ENCODE measurements at places on chromosomes 7 and 10.
A peak's percentile ranks its signal among the peaks of the same experiment; 100 is the strongest.

DNA sequence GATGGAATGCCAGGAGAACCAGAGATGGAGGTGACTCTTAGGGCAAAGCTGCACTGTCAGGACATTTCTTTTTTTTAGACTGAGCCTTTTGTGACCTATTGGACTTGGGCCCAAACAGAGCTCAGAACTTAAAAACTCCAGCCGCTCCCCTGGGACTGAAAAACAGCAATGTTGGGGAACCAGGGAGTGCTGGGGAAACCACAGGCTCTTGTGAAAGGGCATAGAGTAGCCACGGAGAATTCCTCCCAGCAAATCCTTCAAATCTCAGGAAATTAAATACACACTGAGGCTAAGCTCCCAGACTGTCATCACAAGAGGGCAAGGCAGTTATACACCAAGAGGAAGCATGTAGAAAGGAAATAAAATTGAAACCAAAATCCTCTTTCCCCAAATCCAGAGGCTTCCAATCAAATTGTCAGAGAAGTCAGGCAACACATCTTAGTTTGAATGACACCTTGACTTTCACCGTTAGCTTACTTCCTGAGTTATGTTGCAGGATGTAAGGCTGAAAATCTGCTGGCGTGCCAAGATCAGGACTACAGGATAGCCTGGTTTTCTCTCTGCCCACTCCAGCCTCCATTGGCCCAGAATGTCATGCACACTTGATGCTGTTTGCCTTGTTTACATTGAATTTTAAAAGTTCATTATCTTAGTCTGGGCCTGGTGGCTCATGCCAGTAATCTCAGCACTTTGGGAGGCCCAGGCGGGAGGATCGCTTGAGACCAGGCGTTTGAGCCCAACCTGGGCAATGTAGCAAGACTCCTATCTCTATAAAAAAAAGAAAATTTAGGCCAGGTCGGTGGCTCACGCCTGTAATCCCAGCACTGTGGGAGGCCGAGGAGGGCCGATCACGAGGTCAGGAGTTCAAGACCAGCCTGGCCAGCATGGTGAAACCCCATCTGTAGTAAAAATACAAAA lies 2.6 kb upstream of the RFC2 start:
- DNase-seq, result no peak

- DNase-seq, result no peak
These were observed 102.7 kb downstream of the GPR37 start for GRCh38 chr7:124662937-124663336.

- no peak for DNase-seq
These were observed 66.3 kb downstream of the LHPP start for GRCh38 chr10:124527874-124528395.

DNA sequence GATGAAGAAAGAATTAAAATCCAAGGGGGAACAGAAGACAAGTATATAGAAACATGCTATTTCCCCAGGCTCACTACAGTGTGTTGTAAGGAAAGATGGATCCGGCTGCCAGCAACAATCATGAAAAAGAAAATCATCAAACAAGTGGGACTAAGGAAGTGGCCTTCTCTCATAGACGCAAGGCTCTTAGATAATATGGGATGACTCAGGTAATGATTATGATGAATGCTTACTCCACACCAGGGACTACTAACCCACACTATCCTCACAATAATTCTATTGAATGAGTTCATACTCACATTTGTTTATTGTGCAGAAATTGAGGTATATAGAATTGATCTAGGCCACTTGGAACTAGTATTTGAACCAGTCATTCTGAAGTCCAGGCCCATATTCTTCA lies 111.2 kb upstream of the BET1 start:
- no peak for DNase-seq

DNA sequence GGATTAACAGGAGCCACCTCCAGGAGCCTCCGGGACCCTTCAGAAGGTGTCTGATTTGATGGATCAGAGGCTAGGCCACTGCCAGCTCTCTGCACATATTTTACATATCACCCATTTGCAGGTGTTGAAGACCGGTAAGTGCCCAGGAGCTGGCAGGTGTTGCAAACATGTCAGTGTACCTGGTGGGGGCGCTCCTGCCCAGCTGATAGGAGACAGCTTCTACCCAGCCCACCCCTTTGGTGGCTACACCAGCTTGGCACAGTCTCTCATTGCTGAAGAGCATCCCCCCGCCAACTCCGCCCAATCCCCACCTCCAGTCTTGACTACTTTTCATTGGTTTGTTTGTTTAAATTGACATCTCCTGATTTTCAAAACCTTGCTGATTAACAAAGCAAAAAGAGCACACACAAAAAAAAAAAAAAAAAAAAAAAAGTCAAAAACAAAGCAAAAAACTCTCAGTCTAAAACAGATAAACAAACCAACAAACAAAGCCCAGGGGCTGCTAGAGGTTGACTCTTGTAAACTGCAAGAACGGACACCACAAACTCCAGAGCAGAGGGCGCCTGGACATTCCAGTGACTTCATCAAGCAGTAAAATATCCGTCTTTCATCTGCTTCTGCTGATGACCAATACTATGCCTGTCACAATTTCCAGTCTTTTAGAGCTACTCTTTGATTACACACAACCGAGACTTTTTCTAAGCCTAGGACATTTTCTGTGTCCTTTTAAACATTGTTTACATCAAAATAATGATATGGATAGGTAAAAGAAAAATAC lies 275.3 kb downstream of the NRG3 start:
- peak; percentile 88 for DNase-seq

DNA sequence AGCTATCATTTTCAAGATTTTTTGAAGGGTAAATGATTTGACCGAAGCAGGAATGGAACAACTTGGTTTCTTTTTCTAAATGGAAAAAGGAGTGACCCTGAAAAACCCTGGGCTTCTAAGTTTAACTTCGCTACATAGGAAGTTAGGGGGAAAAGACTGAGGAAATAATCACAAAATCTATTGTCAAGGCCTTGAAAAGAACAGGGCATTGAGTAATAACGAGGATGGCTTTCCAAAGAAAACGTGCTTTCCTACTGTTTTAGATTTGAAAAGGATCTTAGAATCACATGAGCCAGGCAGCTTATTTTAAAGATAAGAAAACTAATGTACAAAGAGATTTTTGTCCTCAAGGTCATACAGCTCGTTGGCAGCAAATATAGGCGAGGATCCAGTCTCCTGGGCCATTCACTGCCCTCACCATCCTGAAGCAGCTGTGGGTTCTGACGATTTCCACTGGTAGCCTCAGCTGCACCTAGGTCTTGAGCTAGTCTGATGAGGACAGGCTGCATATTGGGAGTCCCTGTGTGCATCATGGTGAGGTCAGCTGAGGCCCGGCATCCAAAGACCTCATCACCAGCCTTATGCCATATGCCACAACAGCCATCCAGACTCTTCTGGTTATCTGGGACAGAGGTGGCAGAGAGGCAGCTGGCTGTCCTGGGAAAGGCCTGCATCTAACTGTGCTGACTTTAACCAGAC lies 384.7 kb upstream of the NRP1 start:
- DNase-seq, result no peak

DNA sequence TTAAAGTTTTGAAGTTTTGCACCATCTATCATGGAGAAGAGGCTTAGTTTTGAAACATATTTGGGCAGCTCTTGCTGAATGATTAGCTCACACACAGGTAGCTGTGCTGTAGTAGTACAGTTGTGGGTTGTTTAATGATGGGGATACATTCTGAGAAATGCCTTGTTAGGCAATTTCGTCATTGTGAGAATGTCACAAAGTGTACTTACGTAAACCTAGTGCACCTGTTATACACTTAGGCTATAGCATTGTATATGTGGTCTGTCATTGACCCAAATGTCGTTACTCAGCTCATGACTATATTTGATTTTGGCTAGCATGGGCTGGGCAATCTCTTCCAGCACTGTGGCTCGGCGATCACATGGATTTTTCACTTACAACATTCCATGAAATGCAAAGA lies 247.2 kb upstream of the IGFBP3 start:
- DNase-seq, result no peak

GRCh38 chr10:31549896-31550295 lies 230.9 kb downstream of the ZEB1 start:
- DNase-seq, result no peak

- no peak for DNase-seq
These were observed 572.3 kb downstream of the TCERG1L start for GRCh38 chr10:130739016-130739756.

DNA sequence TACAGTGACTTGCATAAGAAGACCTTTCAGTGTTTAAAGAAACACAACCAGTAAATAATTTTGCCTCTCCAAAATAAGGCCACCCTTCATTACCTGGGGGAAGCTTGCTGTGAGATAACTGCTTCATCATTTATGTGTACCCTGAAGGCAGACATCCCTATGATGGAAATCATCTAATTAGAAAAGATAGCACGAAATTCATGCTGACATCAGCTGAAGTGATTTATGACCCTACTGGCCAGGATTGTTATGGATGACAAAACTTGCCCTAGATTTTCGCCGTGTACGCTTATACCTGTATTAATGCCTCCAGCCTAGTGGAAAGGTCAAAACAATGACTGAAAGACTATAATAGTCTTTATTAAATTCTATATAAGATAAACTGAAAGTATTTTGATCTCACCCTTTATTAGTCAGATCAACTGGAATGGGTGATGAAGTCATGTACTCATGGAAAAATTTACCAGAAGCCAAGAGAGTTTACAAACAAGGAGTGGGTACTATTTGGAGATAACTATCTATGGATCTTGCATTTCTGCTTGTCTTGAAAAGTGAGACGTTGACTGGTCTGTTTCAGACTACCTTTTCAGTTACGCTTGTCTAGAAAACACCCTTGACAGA lies 114.2 kb downstream of the PPP1R3A start:
- no peak for DNase-seq

DNA sequence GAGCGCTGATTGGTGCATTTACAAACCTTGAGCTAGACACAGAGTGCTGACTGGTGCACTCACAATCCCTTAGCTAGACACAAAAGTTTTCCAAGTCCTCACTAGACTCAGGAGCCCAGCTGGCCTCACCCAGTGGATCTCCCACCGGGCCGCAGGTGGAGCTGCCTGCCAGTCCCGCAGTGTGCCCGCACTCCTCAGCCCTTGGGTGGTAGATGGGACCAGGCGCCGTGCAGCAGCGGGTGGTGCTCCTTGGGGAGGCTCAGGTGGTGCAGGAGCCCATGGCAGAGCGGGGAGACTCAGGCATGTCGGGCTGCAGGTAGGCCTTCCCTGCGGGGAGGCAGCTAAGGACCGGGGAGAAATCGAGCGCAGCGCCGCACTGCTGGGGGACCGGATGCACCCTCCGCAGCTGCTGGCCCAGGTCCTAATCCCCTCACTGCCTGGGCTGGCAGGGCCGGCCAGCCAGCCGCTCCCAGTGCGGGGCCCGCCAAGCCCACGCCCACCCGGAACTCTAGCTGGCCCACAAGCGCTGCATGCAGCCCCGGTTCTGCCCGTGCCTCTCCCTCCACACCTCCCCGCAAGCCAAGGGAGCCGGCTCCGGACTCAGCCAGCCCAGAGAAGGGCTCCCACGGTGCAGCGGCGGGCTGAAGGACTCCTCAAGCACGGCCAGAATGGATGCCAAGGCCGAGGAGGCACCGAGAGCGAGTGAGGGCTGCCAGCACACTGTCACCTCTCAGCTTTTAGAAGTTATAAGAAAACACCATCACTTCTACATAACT lies 128.9 kb downstream of the ZNF438 start:
- no peak for DNase-seq

DNA sequence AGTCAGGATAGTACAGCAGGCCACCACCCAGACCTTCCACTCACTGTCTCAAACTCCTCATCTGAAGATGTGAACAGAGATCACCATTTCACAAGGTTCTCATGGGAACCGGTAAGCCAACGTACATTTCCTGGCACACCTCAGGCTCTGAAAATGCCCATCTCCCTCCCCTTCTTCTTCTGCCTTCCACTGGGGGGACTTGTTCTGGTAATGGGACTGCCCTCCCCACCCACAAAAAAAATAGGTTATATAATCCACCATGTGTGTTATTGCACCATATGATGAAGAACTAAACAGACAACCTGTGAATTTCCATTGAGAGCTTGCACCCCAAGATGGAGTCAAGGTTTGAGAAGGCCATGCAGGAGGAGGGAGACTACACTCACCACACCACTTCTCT lies 42.1 kb upstream of the IKZF1 start:
- no peak for DNase-seq

DNA sequence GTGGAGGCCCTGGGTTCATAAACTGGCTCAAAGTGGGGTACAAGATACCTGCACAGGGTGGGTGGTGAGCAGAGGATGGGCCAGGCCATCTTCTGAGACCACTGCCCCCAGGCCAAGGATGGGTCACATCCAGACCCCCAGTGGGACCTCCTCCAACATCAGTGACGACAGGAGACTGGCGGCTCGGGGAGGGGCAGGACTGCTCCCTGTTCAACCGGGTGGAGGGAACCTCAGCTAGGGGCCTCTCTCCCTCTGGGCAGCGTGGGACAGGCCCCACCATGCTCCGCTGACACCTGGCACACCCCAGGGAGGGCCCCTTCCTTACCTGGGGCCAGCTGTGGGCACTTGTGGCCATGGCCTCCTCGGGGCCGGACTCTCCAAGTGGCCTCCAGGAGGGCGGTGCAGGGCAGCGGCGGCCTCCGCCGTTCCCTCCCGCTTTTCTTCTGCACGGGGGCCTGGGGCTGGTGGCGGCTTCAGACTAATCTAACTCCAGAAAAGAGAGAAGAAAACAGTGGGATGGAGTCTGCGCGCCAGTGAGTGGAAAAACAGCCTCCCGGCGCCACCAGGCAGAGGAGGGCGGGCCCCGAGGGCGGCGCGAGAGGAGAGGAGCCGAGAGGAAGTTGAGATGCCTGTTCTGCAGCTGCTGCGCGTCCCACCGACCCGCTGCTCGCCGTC lies at the start of gene CALHM2:
CALHM2 (minus strand) TSS at position 540 of the 675 bp plus-strand sequence. CDS start 2,429 bp downstream, outside the sequence.
- peak; percentile 75 for DNase-seq

GRCh38 chr10:30176182-30176581 lies 116.8 kb upstream of the JCAD start:
- no peak for DNase-seq

GRCh38 chr10:24208661-24209431 lies at the start of gene KIAA1217:
Gene KIAA1217 (plus strand): TSS chr10:24209138. CDS start chr10:24209194, 56 bp downstream.
- peak; percentile 63 for DNase-seq

- DNase-seq, result no peak
These were observed 21.5 kb downstream of the NPVF start for GRCh38 chr7:25206765-25207164.

- DNase-seq, result peak; percentile 57
These were observed 102.8 kb upstream of the ZNF438 start for GRCh38 chr10:31134311-31134952.

- DNase-seq, result peak; percentile 66
These were observed 107.4 kb upstream of the ABCB5 start for GRCh38 chr7:20508109-20508508.

Data from GM23338 (cell line).